COLO829 (cell line): ENCODE measurements at places on chromosomes 7 and 10.

DNA sequence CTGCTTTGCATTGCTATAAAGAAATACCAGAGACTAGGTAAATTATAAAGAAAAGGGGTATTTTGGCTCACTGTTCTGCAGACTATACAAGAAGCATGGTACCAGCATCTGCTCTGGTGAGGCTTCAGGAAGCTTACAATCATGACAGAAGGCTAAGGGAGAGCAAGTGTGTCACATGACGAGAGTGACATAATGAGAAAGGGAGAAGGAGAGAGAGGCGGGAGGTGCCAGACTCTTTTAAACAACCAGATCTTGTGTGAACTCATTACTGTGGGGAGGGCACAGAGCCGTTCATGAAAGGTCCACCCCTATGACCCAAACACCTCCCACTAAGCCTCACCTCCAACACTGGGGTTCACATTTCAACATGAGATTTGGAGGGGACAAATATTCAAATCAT is 59.0 kb upstream of the WNT16 start:
- DNase-seq = no peak

- no peak for DNase-seq
These were observed 627.7 kb downstream of the TNS3 start for GRCh38 chr7:46954181-46954580.

DNA sequence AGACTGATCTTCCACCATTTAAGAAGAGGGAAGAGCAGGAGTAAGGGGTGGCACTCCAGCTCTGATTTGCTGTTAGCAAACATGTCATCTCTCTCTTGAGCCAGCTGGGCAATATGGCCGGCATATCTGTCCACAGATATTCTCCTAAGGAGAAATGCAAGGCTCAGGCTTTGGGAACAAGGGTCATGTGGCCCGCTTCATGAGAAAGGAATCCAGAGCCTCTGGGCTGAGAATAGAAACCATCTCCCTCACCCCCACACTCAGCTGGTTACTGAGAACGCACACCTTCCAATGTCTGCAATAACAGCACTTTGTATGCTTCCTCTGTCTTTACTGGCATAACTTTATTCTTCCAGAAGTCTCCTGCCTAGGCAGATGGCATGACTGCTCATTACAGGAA is 171.2 kb downstream of the ELMO1 start:
- no peak for DNase-seq

- DNase-seq = no peak
These were observed 151.3 kb downstream of the GALNT11 start for GRCh38 chr7:152176797-152177196.

DNA sequence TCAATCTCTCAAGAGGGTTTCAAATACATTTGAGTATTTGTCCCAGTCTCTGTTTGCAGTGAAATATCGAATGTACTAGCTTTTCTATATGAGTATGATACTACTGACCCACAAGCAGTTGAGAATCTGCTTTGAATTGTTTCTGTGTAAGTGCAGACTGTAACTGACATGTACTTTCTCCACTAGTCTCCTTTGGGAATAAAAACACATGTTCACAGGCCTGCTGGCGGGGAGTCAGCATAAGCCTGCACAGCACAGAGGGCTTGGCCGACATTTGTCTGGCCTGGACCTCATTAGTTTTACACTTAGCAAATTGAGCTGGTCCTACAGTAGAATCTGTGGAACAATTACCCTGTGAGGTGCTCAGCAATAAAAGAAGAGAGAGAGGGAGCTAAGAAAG is 72.6 kb downstream of the ITGB8 start:
- DNase-seq = no peak

GRCh38 chr7:94595717-94596116 is 60.2 kb downstream of the SGCE start:
- no peak for DNase-seq

DNA sequence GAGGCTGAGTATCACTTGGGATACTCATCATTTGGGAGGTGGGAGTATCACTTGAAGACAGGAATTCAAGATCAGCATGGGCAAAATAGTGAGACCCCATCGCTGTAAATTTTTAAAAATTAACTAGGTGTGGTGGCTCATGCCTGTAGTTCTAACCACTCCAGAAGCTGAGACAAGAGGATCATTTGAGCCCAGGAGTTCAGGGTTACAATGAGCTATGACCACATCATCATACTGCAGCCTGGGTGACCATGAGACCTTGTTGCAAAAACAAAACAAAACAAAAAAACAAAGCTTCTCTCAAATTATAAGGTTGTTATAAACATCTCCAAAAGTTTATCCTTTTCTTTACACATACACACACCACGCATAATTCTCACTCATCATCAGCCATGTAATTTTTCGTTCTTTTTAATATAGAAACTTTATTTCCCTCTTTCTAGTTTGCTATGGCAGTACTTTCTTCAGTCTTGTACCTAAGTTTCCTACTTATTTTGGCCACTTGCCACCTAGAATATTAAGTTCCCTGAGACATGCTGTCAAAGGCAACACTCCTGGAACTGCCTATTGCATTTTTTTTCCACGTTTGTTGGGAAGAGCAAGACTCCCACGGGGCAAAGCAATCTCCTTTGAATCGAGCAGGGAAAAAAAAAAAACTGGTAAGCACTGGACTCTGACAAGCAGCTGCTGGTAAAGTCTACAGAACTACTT is 37.1 kb downstream of the SKIDA1 start:
- DNase-seq = no peak

- no peak for DNase-seq
These were observed 106.1 kb upstream of the KMT2C start for GRCh38 chr7:152541892-152542291.

- no peak for DNase-seq
These were observed 66.6 kb upstream of the ZNF479 start for GRCh38 chr7:57198801-57199200.

- no peak for DNase-seq
These were observed 121.6 kb downstream of the RELN start for GRCh38 chr7:103867874-103868273.

DNA sequence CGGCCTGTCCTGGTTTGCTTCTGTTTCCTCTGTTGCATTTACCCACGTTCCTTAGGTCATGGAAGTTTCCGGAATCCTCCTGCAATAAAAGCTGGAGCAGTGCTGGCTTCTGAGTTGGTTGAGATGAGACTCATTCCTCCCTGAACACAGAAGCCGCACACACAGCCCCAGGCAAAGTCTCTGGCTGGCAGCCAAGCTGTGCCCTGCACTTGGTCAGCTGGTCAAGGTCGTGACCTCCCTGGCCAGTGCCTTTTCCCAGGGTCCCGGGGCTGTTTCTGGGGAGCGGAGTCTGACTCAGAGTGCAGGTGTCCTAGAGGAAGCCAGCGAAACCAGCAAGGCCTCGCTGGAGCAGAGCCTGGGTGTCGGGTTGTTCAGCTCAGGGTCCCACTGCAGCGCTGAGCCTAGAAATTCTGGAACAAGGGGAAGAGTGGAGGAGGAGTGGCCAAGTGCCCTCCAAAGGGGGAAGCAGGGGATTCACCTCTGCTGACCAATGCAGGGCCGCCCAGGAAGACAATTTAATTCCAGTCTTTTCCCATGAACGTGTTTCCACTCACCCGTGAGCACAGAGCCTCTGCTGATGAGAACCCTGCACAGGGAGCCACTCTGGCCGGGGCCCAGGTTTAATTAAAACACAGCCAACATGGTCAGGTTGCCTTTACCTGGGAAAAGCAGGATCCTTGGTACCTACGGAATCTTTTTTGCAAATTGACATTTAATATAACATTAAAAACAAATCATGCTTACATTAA is 245.5 kb upstream of the PPP2R2D start:
- DNase-seq = no peak

DNA sequence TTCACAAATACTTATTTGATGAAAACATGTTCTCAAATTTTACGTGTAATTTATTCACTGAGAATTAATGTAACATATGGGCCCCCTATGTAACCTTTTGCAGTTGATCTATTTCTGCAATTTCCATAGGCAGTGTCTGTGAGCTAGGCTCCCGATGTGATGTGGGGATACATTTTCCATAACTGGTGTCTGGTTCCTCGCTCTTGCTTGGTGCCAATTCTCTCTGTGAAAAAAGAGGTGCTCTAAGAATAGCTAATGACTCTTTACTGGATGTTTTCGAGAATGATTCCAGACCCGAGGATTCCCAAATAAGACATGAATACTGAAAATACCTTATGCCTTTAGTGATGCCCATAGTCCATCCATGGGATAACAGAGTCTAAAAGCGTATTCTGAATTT is 286.7 kb upstream of the FZD8 start:
- no peak for DNase-seq

GRCh38 chr7:130868139-130868538 is 134.1 kb upstream of the KLF14 start:
- no peak for DNase-seq

DNA sequence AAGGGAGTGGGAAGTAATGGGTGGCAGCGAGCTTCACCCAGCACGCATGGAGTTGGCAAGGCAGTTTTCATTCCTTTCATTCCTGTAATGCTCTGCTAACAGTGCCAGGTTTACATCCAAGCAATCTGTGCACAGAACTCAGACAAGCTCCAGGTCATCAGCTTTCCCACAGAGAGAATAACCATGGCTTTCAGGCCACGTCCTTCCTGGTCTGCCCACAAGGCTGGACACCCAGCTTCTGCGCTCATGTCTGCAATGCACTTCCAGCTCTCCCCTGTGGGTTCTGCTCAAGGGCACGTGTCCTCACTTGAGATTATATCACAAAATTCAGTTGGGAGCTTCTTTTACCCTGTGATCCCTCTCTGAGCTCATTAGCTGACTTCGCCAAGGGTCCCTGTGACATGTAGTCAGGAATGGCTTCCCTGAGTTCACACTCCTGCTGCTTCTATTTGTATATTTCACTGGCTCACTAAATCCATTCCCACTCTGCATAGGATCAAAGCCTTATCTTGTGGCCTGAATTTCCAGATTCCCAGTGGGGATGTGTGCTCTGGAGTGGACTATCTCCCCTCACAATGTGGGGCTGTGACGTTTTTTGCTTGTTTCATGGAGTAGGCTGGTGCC is 18.6 kb downstream of the AKR1C2 start:
- no peak for DNase-seq

GRCh38 chr7:42414941-42415505 is 178.0 kb upstream of the GLI3 start:
- DNase-seq = no peak

DNA sequence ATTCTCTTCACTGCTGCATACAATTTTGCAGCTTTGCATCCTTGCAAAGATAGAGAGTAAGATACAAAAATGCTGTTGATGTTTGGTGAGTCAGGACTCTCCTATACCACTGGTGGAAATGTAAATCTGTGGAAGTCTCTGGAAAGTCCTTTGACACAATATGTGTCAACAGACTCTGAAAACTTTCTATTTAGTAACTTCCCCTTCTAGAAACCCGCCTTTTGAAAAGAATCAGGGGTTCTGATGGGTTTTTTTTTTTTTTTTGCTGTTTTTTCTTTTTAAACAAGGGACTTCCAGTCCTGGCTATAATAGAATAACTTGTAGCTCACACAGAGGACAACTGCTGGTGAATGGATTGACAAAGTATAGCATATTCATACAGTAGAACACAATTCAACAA is 16.4 kb downstream of the NOD1 start:
- no peak for DNase-seq

GRCh38 chr10:128992770-128993169 is 474.3 kb upstream of the MGMT start:
- no peak for DNase-seq

DNA sequence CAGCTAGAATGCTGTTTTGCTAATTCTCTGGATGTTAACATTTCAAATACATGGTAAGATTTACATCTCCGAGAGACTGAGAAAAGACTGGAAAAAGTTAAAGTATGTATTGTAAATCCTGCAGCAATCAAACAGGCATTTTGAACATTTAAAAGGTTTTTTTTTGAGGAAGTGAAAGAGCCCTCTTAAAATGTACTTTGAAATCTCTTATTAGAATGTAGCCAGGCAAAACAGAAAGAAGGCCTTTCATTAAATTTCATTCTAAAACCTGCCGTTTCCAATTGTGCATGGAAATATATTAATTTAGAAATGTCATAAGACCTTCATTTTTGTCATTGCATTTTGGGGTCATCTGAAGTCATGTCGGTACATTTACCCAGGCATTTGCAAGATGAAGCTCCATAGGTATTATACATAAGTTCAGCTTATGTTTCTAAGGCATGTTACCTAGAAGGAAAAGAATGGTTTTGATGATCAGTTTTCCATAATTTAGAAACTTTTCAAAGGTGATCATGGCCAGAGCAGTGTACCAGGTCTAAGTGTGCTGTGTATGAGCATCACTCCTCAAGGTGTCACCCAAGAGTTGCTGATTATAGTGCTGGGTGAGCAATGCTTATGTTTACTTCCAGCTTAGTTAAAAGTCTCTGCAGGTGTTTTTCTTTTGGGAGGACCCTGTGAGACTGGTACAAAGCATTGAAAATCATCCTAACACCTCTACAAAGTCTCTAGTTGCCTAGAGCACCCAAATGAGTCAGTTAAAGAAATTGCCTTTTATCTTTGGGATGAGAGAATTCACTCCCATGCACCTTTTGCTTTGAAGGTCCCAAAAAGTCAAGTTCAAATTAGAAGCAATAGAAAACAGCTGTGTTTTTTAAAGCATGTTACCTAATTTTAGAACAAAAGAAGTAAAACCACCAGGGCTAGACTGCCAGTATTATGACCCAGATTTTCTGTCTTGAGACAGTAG is 7.1 kb downstream of the ZNF736 start:
- no peak for DNase-seq

DNA sequence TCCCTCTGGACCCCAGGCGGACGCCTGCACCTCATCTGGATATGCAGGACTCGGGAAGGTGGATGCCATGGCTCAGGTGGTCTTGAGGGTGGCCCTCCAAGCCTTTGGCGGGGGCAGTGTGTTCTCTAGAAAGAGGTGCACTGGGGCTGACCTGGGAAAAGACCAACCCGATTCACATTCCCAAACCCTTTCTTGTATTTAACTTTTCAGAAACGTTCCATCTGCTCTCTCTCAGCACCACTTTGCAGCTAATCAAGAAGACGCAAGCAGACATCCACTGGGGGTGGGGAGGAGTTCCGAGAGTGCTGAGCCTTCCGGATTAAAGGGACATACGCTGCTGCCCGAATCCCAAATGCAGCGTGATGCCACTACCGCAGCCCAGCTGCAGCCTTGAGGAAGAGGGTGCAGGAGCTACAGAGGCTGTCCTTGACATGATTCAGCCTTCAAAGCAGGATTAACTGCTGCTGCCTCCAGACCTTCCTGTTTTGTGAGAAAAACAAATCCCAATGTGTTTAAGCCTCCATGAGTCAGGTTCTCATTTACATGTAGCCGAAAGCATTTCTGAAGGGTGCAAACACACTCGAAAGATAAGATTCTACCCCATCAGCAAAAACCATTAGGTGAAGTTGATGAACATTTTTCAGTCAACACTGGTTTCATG is 39.9 kb downstream of the RBM17 start:
- no peak for DNase-seq

GRCh38 chr10:71136036-71136721 is 76.2 kb upstream of the UNC5B start:
- no peak for DNase-seq
